HFFc6 (cell line): ENCODE measurements at places on chromosomes 16 and 17.

DNA sequence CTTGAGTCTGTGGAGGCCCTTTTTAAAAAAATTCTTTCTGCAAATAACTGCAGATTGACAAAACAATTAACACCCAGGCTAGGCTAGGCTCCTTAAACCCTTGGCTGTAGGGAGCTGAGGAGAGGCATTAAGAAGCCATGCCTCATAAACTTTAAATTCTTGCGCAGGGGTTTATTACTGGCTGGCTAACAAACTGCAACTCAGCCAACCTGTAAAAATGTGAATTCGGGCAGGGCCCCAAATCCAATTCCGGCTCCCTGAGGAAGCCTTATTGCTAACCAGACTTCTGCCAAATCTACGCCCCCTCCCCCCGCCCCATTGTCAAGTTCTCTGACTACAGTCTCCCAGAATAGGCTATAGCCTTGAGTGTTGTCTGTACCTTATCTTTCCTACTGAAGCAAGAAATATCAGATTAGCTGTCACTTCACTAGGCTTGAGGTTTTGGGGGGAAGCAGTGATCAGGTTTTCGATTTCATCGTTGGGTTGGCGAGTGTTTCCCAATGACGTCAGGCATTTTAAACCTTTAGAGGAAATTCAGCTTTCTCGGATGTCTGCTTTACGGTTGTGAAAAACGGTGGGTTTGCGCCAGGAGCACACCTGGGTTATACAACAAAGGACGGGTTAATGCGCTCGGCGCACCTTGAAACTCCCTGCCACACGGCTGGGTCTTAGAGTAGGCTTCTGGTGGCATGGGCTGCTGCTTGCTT is 2.0 kb downstream of the CDH3 start:
- DNase-seq, result no peak
- peaks cover 62% of the 10 kb centered on the region for H3K27me3 ChIP-seq
- H3K36me3 ChIP-seq, result no peaks in the 10 kb centered on the region
- H3K4me3 ChIP-seq, result no peak overlapping the region
- no peaks in the 10 kb centered on the region for H3K4me1 ChIP-seq

GRCh38 chr17:63480826-63481487 is 4.1 kb downstream of the ACE start:
- H3K27ac ChIP-seq, result no peak overlapping the region
- no peak overlapping the region for H3K4me3 ChIP-seq
- peaks cover 19% of the 10 kb centered on the region for H3K4me1 ChIP-seq
- H3K36me3 ChIP-seq, result no peaks in the 10 kb centered on the region
- no peak for DNase-seq

GRCh38 chr17:3843935-3844516 is 2.0 kb downstream of the NCBP3 start:
- peak; percentile 7 for DNase-seq
- H3K4me3 ChIP-seq, result peak overlapping the region; percentile 99
- H3K27me3 ChIP-seq, result 0 out of 2 replicates have a peak, but pooled peaks cover 3% of the 10 kb centered on the region
- H3K27ac ChIP-seq, result peak overlapping the region; percentile 32

GRCh38 chr17:29238133-29238850 is 8.4 kb upstream of the CRYBA1 start:
- DNase-seq, result peak; percentile 74
- H3K27ac ChIP-seq, result peak overlapping the region; percentile 91
- peaks cover 5% of the 10 kb centered on the region; the same call in 1 of the 2 replicates for H3K27me3 ChIP-seq

GRCh38 chr16:66199189-66199588 is 167.3 kb upstream of the CDH5 start:
- H3K4me1 ChIP-seq, result no peaks in the 10 kb centered on the region
- no peak overlapping the region for H3K27ac ChIP-seq
- H3K27me3 ChIP-seq, result peaks cover 27% of the 10 kb centered on the region

- no peaks in the 10 kb centered on the region for H3K27me3 ChIP-seq
- 0 out of 2 replicates have a peak, but pooled peaks cover 4% of the 10 kb centered on the region for H3K36me3 ChIP-seq
- peak overlapping the region; percentile 76; the same call in 1 of the 2 replicates for H3K27ac ChIP-seq
- H3K4me1 ChIP-seq, result peaks cover 60% of the 10 kb centered on the region
- H3K4me3 ChIP-seq, result no peak overlapping the region
These were observed 35.5 kb downstream of the SOST start for GRCh38 chr17:43722870-43723665.

GRCh38 chr16:81231014-81231413 is 7.5 kb upstream of the BCO1 start:
- peaks cover 38% of the 10 kb centered on the region for H3K27me3 ChIP-seq
- no peak for DNase-seq
- H3K36me3 ChIP-seq, result no peaks in the 10 kb centered on the region
